CD4-positive, alpha-beta T cell treated with Interleukin-2 at 100 ng/mL for 4 hours (primary cell): ENCODE measurements at places on chromosomes 4 and X.

- no peak for DNase-seq
Observed at GRCh38 chr4:136863756-136864155, 668.5 kb downstream of the PCDH18 start.

- DNase-seq = peak; percentile 26
Observed at GRCh38 chrX:39477762-39478120, 620.0 kb downstream of the BCOR start.

DNA sequence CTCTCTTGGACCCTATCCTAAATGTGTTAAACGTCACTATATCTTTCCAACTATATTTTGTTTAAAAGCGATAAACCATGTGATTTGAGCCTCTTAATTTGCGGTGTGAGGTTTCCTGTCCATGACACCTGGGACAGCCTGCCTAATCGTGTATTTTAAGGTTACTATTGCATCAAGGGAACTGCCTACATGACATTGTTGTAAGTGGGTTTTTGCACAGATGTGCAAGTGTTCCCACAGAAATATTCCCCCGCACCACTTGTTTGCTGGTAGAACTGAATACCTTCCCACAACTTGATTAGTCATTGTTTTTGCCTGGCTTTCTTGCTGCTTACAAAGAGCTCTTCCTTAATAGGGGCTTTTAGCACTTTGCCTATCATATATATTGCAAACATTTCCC, 5.1 kb upstream of the FAM184B start:
- no peak for DNase-seq

- no peak for DNase-seq
Observed at GRCh38 chrX:116238093-116238492, 67.5 kb downstream of the AGTR2 start.

GRCh38 chrX:72371405-72371804, 65.7 kb upstream of the CITED1 start:
- no peak for DNase-seq

- DNase-seq = peak; percentile 34
Observed at GRCh38 chrX:2697741-2698299, 6.7 kb downstream of the CD99 start.
